ENCODE measurements at places on chromosomes 4 and X.

DNA sequence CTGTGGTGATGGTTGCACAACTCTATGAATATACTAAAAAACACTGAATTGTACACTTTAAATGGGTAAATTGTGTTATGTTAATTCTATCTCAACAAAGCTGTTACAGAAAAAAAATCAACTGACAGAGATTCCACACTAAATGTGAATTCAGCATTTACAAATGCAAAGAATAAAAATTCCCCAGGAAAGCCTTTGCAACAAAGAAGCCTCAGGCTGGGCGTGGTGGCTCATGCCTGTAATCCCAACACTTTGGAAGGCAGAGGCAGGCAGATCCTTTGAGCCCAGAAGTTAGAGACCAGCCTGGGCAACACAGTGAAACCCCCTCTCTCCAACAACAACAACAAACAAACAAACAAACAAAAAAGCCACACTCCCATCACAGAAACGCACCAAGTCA, 8.9 kb downstream of the BCLAF3 start:
- DNase-seq: no peak

DNA sequence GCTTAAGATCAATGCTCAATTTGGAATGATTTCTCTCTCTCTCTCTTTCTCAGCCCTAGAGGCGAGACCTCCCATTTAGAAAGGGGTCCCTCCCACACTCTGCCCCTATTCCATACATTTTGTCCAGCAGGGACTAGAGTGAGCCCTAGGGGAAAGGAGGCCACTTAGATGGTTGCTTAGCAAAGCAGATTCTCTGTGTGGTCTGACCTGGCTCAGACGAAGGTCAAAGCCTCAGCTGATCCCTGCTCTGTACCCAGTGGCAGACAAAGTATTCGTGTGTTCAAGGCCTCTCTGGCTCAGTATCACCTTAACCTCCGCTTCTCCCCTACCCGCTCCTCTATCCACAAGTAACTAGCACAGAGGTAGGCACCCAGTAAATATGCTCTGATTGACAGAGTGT, 78.4 kb downstream of the HPRT1 start:
- no peak for DNase-seq

- no peak for DNase-seq
These were observed 42.2 kb upstream of the PUDP start for GRCh38 chrX:7190157-7190556.

- no peak for DNase-seq
These were observed 47.6 kb downstream of the CXCL13 start for GRCh38 chr4:77653162-77653758.

DNA sequence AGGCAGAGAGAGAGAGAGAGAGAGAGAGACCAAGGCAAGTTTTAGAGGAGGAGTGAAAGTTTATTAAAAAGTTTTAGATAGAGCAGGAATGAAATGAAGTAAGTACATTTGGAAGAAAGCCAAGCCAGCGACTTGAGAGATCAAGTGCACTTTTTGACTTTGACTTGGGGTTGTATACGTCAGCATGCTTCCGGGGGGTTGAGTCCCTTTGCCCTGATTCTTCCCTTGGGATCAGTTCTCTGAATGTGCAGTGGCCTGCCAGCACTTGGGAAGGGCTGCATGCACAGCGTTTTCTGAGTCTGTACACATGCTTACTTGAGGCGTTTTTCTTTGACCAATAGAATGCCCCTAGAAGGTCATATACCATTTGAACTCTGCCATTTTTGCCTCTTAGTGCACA, 400.5 kb downstream of the PDGFC start:
- DNase-seq: no peak

Data from left hindlimb (tissue), 1 donor.